ENCODE measurements at places on chromosomes 13 and 19.

- no peak for DNase-seq
Measured at GRCh38 chr13:103539721-103540381, 473.6 kb upstream of the SLC10A2 start.

DNA sequence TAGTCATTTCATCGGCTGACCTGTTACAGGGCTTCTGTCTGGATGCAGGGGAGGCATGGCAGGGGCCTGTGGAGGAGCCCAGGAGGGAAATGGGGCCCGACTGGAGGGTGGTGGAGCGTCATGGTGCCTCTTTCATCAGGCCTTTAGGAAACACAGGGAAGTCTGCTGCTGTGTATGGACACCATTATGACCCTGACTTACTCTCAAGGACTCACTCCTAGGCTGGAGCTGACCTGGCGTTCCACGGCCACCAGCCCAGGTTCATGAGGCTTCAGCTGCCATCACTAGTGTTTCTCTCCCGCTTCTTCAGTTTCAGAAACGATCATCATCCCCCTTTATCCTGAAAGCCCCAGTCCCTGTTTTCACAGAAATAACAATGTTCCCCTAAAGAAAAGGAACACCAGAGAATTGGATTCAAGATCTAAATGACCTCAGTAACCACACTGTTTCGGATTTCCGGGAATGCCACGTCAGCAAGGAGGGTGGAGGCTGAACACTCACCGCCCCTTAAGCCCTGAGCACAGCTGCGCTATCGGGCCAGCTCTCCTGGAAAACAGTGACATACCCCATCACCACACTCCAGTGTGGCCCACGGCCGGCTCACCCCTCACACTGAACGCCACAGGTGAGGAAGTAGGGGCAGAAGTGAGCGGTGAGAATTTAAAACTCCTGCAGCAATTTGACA is 67.6 kb downstream of the SOX1 start:
- no peak for DNase-seq

DNA sequence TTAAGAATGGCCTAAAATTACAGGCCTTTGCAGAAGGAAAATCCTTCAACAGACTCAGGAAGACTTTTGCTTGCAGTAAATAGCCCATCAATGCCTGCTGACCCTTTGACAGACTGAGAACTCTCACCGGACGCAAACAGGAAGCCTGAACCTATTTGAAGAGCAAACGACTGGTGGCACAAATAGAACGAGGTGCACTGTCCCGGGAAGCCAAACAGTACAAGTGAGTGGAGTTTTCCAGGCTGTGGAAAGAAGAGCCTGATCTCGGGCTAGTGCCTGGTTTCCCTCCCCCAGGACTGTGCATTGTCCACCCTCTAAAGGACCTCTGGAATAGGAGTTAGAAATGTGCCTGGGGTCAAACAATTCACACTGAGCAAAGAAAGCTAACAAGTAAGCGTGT is 165.5 kb downstream of the FGF14 start:
- DNase-seq, result no peak

DNA sequence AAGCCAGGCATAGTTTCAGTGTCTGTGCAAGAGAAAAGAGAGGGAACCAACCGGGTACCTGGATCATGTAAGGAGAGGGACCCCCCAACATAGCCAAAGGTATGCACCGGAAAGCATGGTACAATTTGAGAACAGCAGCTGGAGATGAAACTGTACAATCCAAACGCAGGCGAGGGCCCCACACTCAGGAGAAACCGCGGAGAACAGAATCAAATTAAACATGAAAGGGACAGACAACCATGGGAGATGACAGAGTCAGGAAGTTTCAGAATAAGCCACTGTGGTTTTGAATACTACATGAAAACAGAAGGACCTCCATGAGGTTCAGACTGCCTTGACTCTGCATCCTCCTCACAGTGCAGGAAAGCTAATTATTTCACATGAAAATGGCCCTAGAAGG is 62.9 kb upstream of the SPATA13 start:
- DNase-seq, result no peak

DNA sequence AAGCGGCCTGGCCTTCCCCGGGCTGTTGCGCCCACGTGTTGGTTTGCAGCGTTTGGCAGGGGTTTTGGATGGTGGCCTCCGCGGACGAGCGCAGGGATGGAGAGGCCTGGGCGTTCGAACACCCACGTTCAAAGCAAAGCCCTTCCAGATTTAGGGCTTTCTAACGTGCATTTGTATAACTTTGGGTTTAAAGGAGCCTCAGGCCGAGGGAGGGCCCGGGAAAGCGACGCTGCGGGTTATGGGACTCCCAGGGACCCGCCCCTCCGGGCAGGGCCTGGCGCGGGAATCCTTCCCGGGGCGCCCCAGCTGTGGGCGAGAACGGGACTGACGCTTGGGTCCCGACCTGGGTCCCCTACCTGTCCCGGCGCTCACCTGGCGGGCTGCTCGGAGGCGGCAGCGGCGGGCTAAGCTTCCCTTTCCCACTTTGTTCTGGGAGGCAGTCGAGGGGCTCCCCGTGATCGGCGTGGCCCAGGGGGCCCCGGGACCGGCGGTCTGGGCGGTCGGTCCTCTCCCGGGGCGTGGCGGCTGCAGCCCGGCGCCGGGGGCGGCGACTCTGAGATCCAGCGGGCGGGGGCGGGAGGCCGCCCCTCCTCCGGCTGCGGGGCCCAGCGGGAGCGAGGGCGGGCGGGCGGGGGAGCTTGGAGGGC is at the start of gene FBXO17:
Gene FBXO17 (minus strand): TSS at position 529 of the 647 bp plus-strand sequence. CDS start 25,423 bp downstream, outside the sequence.
- DNase-seq, result no peak

Data from CD4-positive, alpha-beta T cell (primary cell).